ENCODE measurements at places on chromosomes 6 and 20.

GRCh38 chr6:27492631-27493190 lies 19.8 kb upstream of the ZNF184 start:
- no peak for DNase-seq

- no peak for DNase-seq
These were observed 131.8 kb downstream of the SCML4 start for GRCh38 chr6:107692351-107692750.

DNA sequence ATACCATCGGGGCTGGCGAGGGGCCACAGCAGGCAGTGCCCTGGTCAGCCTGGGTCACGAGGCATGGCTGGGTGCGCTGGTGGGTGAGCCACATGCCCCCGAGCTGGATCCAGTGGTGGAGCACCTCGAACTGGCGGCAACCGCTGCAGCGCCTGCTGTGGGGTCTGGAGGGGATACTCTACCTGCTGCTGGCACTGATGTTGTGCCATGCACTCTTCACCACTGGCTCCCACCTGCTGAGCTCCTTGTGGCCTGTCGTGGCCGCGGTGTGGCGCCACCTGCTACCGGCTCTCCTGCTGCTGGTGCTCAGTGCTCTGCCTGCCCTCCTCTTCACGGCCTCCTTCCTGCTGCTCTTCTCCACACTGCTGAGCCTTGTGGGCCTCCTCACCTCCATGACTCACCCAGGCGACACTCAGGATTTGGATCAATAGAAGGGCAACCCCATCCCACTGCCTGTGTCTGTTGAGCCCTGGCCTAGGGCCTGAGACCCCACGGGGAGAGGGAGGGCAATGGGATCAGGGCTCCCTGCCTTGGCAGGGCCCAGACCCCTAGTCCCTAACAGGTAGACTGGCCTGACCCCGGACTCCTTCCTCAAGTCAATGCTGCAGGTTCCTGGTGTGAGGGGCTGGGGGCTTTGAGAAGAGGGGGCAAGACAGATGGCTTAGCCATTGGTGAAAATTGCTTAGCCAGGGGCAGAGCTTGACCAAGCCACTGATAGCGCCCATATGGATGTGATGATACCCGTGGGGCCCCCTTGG lies 598 bp downstream of the TMEM239 start:
- no peak for DNase-seq

DNA sequence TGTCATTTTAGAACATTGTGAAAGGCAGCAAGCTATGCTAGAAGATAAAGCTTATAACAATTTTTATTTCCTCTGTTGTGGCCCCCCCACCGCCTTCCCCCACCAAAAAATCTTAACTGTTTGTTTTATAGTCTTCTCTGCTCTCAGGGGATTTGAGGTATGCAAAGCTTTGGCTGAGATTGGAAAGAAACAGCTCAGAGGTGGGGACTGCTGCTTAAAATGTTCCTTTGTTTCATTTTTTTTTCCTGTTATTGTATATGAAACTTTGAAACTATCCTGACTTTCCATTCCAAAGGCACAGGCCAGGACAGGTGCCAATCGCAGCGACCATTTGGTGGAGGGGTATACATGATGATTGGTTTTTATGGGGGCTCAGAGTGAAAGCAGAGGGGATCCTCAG lies 114.7 kb upstream of the PHACTR1 start:
- no peak for DNase-seq

DNA sequence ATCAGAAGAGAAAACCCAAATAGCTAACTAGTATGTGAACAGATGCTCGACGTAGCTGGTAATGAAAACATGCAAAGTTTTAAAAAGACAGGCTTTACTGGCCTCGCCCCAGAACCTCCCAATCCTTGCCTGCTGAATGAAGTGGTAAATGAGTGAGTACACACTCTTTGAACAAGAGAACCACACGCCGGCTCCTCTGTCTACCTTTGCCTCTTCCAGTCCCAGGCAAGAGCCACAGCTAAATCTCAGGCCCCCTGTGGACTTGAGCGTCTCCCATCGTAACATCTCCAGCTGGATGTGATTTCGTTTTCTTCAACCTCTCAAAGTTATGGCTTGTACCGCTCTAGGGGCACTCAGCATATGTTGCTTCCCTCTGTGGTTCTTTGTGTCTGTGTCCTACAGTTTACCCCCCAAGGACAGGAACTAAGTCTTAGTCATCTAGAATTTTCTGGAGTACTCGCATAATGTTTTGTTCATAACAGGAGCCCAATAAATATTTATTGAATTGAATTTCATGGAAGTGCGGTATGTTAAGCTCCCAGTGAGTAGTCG lies 153.2 kb upstream of the TAB2 start:
- no peak for DNase-seq

GRCh38 chr6:56093776-56094175 lies 153.6 kb downstream of the COL21A1 start:
- DNase-seq: no peak

DNA sequence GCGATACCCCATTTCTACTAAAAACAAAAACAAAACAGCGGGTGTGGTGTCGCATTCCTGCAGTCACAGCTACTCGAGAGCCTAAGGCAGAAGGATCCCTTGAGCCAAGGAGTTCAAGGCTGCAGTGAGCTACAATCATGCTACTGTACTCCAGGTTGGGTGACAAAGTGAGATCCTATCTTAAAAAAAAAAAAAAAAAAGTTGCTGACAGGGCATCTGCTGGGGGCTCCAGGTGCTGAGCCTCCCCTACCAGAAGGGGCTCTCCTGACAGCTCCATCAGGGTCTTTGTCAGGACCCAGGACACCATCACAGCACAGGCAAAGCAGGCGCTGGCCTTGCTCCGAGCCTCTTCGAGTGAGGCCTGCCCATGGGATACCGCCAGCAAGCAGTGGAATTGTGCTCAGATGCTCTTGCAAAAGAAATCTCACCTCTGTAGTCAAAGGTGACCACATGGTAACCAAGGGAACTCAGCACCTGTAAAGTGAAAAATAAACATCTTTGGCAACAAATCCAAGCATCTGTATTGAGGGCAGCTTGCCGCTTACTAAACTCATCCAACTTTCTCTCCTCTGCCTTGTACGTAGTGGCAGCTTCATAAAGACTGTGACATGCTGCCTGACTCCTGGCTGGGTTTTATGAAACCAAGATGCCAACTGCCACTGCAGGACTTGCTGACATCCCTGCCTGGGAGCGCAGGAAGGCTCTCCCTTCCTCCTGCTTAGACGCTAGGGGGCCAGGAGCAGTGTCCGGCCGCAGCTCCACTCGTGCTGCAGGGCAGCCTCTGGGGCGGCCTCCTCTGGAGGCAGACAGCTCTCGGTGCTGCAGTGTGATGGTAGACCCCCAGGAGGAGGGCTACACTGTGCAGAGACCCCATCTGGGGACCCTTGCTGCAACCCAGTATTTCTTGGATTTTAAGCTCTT lies 66.9 kb downstream of the PYGB start:
- DNase-seq: peak; percentile 7

DNA sequence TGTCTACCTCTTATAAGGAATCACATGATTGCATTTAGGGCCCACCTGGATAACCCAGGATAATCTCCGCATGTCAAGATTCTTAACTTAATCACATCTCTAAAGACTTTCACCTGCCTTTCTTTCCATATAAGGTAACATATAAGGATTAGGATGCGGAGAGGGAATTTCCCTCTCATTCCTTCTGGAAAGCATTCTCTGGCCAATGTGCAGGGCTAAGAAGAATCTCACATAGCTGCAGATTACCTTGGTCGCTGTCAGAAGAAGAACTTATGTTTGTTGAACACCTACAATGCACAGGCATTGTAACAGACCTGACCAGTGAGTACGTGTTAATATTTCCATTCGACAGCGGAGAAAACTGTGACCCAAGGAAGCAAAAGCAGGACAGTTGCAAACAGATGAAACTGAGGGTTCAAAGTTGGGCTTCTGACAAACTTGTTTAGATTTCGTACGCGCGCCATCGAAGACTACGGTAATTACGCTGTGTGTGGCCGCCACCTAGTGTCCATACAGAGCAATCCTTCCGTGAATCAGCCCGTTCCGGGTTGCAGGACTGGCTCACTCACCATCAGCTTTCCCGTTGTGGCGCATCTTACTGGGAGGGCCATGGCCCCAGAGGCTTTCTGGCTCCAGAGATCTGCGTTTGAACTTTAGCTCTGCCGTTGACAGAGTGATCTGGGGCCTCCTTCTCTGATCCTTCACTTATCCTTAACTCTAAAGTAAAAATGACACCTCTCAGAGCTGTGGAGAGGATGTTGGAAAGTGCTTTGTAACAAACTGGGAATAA lies 9.5 kb downstream of the C20orf202 start:
- DNase-seq: peak; percentile 77

- no peak for DNase-seq
These were observed 75.7 kb upstream of the BTBD3 start for GRCh38 chr20:11841972-11842461.

DNA sequence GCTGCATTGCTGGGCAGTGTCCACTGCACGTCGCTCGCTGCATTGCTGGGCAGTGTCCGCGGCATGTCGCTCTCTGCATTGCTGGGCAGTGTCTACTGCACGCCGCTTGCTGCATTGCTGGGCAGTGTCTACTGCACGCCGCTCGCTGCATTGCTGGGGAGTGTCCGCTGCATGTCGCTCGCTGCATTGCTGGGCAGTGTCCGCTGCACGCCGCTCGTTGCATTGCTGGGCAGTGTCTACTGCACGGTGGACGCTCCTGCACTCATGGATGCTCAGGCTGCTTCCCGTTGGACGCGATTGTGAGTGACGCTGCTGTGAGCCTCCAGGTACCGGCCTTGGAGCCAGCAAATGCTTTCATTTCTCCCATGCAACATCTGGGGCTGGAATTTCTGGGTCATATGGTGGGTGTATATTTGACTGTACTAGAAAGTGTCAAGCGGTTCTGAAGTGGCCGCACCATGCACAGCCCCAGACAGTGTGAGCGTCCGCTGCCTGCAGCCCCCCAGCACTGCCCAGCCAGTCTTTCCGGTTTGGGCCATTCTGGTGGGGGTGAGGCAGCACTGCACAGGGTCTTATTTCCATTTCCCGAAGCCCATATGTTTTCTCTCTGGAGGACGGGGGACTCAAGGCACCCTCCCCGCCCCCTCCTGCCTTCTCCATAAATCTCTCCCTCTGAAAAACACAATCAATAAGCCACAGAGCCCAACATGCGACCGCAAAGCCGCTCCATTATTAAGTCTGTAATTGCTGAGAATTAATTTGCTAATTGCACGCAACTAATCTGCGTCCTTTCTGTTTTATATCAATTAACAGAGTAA lies 97.4 kb downstream of the YTHDF1 start:
- DNase-seq: no peak

DNA sequence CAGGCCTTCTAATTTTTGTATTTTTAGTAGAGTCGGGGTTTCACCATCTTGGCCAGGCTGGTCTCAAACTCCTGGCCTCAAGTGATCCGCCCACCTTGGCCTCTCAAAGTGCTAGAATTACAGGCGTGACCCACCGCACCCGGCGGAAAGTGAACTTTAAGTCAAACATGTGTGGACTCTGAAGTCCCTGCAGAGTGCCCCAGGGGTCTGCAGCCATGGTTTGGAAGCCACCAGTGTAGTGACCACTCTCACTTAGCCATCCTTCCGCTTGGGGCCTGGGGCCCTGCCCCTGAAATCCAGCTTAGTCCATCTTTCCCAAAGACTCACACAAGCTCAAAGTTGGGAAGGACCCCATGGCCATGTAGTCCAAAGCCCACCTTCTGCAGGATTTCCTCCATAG lies 164.5 kb downstream of the GRM4 start:
- DNase-seq: peak; percentile 0

DNA sequence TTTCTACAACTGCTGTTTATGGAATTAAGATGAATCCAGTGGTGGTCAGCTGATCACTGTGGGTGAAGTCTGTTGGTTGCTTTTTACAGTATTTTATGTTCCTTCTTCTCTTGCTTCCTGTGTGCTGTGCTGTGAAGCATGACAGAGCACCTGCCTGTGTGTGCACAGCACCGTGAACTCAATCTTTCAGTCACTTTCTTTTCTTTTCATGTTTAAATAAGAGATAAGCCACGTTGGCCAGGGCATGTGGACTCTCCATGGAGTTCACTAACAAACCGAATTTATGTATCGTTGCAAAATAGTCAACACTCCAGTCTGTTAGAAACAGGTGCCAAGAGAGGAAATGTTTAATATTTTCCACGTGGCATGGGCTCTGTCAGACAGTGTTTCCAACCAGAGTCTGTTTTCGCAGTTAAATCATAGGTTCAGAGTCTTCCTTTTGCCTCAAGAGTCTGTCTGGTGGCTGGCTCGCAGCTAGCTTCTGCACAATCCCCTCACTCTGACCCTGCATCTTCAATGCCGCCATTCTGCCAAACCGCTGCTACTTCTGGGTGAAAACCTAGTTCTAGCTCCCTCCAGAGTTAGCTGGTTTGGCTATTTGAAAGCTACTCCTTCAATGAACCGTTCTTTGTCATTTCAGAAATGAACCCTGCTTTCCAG lies 73.2 kb downstream of the QRSL1 start:
- DNase-seq: peak; percentile 68

- DNase-seq: no peak
These were observed 109.9 kb downstream of the MAP3K4 start for GRCh38 chr6:161101517-161101916.

DNA sequence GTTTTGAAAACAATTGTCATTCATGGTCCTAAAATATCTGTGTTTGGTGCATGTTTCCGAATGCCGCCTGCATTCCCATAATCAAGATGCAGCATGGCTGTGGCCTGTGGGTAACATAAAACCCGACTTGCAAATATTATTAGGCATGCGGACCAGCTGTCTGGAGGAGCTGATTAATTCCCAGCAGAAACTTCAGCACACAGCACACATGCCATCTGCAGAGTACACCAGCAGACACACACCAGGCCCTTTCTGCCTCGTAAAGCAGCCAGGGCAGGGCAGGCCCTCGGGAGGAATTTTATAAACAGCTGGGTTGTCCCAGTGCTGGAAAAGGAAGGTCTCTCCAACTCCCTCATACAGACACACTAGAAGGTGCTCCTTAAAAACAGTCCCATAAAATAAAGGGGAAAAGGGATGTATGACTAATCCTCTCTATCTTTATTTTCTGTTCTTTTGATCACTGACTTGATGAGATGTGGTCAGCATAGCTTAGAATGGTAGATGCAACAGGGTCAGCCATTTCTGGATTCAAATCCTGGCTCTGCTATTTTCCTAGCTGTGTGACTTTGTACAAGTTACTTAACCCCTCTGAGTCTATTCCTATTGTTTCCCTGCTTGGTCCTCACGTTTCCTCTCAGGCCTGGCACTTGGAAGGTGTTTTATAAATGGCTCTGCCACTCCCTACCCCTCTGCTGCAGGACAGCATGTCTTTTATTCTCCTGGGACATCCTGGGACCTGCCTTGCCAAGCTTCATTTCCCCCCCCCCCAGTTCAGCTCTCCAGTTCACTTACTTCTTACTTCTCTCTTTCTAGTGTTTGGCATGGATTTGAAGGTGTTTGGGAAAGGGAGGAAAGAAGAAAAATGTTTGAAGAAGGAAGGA lies 85.9 kb upstream of the TRAF3IP2 start:
- DNase-seq: no peak

GRCh38 chr20:63290677-63291472 lies 2.1 kb upstream of the COL20A1 start:
- DNase-seq: peak; percentile 26

GRCh38 chr6:146550911-146551310 lies 7.3 kb downstream of the RAB32 start:
- no peak for DNase-seq

DNA sequence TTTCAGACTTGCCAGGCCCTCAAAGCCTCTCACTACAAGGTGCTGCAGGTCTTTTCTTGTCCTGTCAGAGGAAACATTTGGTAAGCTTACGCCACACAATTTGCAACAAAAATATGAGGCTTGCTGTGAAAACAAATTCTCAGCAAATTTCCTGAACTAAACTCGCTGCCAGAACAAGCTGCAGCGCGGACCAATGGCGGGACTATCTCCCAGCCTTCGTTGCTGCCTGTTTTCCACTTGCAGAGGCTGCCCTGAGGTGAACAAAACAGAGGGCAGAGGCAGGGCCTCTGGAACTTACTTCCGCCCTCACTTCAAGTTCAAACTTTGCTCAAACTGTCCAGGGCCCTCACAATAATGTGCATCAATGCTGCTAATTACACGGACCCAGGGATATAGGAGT lies 12.4 kb downstream of the UQCC2 start:
- DNase-seq: no peak
